Muscle of leg (tissue), 16 donors: ENCODE measurements at places on chromosomes 1 and 21. TPM values are rescaled to one million over a fixed set of nuclear protein-coding genes. Genes with fewer than 3 reads are reported as not detected.

The ERVH48-1 gene
- 0.95 TPM for polyA plus RNA-seq

The THEM5 gene
- polyA plus RNA-seq = 0.37 TPM

The C1QA gene
- 28.1 TPM for polyA plus RNA-seq

The OR2T33 gene
- polyA plus RNA-seq = not detected

The GBP1 gene
- 6.9 TPM for polyA plus RNA-seq
